ENCODE measurements at places on chromosomes 3 and 15.
A peak's percentile ranks its signal among the peaks of the same experiment; 100 is the strongest.

GRCh38 chr3:61742006-61742405 lies 180.6 kb downstream of the PTPRG start:
- DNase-seq = no peak

DNA sequence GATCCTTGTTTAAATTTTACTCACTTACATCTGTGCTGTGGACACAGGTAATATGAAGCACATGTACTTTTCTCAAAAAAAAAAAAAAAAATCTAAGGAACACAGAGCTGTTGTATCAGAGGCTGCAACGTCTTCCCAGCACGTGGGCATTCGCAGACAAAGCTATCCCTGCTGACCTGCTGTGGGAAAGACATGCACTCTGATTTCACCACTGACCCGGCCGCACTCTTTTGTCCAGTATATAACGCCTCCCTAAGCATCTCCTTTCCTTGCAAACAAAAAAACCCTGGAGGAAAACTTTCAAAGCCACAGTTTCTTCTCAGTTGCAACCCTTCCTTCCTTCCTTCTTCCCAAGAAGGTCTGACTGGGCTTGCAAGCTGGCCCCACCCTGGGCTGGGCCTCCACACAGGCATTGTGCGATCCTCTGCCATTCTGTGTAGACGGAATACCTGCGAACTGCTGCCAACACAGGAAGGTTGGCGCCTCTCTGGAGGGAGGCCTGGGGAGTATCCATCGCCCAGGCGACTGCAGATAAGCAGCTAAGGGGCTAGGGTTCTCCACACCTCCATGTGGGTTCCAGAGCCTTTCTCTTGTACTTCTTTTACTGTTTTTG lies 50.8 kb downstream of the SLC12A8 start:
- no peak for DNase-seq

DNA sequence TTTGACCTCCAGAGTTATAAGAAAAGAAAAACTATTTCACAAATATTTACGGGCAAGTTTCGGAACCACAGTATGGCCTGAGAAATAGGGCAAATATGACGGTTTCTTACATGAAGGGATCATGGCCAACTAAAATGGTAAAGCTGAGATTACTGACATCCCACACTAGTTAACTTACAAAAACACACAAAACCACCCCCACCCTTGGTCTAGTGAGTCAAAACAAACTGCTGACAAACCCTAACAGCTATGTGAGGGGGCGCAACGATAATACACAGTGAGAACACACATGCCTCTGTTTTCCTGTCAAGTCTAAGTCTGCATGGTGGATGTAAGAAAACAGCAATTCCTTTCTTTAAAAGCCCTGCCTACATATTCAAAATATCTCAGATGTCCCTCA lies 32.3 kb downstream of the CBLB start:
- DNase-seq = no peak

DNA sequence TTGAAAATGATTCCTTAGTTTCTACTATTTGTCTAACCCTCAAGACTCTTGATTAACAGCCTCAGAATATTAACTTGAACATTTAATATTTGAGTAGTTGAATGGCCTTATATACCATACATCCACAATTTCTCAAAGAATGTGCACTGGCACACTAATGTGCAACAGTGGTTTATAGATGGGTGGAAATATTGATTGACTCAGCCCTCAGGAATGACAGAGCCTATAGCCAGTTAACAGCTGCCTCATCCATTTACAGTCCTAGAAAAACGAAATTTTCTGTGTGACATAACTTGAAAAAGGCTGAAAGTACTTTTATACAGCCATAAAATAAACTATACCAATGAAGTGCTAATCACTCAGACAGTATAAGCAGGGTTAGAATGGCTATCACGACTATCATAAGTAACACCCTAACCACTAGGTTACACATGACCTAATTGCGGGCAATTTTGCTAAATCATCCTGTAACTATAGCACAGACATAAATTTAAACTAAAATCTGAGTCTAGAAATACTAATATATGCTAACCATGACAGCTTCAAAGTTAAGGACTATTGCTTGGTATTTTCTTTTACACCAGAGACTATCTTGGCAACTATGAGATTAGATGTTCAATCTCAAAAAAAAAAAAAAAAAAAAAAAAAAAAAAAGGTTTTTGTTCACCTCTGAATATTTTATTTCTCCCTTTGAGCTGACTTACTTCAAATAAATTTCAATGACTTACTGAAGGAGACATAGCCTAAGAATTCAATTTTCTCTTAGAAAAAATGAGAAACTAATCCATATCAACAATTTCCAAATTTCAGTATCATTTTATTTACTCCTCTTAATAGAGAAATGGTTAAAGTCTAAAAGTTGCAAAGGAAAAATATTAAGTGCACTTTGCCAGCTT lies 9.3 kb downstream of the SECISBP2L start:
- DNase-seq = no peak

DNA sequence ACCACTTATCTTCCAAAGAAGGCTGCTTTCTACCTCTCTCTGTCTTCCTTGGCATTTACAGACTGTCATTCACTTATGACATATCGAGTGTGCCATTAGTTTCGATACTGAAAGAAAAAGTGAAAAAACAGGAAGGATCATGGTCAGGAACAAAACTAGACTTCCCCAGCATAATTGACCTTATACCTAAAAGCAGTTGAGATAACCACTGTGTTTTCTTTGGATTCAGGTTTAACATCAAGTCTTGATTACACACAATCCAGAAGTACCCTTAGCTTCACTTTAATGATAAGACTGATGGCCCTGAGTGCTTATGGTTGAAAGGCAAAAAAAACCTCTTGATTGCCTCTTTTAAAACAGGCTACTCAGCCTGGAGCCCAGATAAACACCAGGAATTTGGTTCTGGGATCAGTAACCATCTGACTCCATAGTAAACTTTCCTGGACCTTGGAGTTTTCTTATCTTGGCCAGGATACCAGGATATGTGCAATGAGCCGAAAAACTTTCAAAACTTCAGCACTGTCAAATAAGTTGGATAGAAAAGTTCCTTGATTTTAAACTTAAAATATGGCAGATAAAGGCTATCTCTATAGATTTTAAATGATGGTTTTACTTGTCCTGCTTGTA lies 5.0 kb upstream of the UACA start:
- DNase-seq = no peak

- no peak for DNase-seq
Observed at GRCh38 chr3:177710506-177710905, 513.2 kb upstream of the TBL1XR1 start.

DNA sequence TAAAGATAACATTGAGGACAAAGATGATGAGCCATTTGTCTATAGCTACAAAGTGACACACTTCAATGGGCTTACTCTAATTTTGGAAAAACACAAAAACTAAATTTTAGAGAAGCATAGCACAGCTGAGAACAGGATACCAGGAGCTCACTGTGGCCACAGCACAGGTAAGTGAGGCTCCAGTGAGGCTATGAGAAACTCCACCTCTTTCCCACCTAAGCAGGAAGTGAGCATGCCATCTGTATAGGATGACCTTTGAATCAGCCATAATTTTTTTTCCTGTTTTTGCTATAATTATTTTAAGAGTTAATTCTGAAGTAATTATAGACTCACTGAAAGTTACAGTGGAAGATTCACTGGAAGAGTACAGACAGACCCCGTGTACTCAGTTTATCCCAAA lies 82.1 kb upstream of the DCLK3 start:
- DNase-seq = no peak

GRCh38 chr3:141289228-141289772 lies 57.7 kb downstream of the PXYLP1 start:
- DNase-seq = no peak

- DNase-seq = no peak
Observed at GRCh38 chr3:9712415-9712814, 8.8 kb downstream of the CPNE9 start.

GRCh38 chr3:175956964-175957363 lies 1097.8 kb downstream of the NAALADL2 start:
- no peak for DNase-seq

- no peak for DNase-seq
Observed at GRCh38 chr15:61729646-61730045, 330.6 kb downstream of the VPS13C start.

DNA sequence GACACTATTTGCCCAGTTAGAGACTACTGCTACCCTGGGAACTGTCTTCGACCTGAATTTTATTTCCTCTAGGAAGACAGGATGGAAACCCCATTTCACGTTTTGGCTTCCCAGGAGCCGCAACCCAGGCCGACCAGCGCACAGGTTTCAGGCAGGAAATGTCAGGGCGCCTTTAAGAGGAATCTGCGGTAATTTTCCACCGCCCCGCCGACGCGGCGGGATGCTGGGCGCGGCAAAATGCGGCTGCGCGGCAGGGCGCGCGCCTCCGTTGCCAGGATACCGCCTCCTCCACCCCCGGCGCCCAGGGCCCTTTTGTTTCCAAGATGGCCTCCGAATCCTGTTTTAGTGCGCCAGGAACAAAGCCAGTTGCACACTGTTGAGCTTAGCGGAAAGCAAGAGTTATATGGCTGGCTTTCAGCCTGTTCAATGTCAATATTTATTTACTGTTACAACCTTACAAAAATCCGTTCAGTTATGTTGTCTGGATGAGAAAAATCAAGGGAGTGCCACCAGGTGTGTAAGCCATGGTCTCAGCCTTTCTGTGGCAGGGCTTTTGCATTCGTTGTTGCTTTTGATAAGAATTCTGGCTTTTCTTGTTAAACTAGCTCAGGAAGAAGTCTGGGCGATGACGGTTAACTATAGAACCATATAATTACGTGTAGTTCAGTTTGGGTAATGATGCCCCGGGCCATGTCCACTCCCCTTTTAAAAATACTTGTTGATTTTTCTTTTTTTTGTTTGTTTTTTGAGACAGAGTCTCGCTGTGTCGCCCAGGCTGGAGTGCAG lies 79.7 kb upstream of the CHD2 start:
- DNase-seq = peak; percentile 83

DNA sequence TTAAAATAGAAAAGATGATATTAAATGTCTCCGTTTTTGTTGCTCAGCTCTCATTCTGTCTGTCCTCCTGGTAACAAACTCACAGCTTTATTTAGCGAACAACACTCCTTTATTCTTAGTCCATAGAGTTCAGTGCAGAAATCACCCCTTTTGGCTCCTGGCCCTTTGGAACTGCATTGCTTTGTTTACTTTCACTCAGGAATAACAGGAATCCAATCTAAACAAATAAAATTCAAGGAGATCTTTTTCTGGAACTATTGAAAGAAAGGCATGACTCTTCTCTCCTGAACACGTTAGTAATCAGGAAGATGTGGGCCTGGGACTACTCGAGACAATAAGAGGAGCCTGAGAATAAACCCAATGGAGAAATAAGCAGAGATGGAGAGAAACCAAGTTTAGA lies 409.2 kb downstream of the DIPK2A start:
- DNase-seq = no peak

DNA sequence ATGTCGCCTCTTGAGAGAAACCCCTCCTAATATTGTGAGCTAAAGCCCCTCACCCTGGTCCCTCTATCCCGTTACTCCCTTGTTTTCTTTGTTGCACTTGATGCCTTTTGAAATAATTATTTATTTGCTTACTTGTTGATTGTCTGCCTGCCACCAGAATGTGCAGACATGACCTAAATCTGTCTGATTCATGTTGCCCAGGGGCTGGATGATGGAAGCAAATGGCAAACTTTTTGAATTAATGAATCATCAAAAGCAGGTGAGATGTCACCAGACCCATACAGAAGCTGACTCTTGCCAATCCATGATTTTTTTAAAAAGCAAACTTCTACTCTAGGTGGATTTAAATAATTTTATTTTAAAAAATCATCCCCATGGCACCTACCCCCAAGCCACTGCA lies 49.3 kb downstream of the GRIP2 start:
- DNase-seq = no peak

GRCh38 chr3:155001289-155002010 lies 78.7 kb upstream of the MME start:
- no peak for DNase-seq

Measured in activated CD8-positive, alpha-beta memory T cell treated with anti-CD3 and anti-CD28 coated beads for 1 hour (primary cell).